ENCODE measurements at places on chromosomes 7 and 10. TPM values are rescaled to one million over a fixed set of nuclear protein-coding genes. Genes with fewer than 3 reads are reported as not detected.

WBP1L gene
- 49.0 TPM for total RNA-seq

EBLN1 gene
- total RNA-seq: not detected

ZNF239 gene
- total RNA-seq: 6.9 TPM

STEAP1B gene
- 7.3 TPM for total RNA-seq

NKX2-3 gene
- not detected for total RNA-seq

Measured in smooth muscle cell of the coronary artery (primary cell).